Spleen (tissue), 13 donors: ENCODE measurements at places on chromosomes 11 and 22. TPM values are rescaled to one million over a fixed set of nuclear protein-coding genes. Genes with fewer than 3 reads are reported as not detected.

The SPA17 gene
- 3.6 TPM for polyA plus RNA-seq

The ADAMTS8 gene
- 1.1 TPM for polyA plus RNA-seq

The LRP5 gene
- polyA plus RNA-seq: 5.6 TPM

DNA sequence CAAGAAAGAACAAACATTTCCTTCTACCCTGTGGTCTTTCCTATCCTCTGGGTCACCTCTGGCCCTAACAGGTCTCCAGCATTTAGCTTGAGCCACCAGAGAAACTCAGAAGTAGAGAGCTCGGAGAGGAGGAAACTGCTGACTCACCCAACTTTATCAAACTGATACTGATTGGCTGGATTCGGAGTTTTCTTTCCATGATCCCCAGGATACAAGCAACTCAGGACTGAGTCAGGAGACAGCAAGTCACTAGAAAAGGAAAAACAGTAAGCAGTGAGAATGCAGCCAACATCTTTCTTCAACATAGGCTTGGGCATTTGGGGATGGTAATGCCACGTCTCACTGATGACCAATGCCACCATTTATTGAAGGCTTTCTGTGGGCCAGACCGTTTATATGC lies 32.7 kb downstream of the THOC5 start:
- no peak overlapping the region for H3K4me3 ChIP-seq
- no peak for DNase-seq
- no peak overlapping the region for H3K27ac ChIP-seq
- H3K4me1 ChIP-seq: no peaks in the 10 kb centered on the region
- peaks cover 100% of the 10 kb centered on the region for H3K36me3 ChIP-seq
- H3K27me3 ChIP-seq: no peaks in the 10 kb centered on the region

DNA sequence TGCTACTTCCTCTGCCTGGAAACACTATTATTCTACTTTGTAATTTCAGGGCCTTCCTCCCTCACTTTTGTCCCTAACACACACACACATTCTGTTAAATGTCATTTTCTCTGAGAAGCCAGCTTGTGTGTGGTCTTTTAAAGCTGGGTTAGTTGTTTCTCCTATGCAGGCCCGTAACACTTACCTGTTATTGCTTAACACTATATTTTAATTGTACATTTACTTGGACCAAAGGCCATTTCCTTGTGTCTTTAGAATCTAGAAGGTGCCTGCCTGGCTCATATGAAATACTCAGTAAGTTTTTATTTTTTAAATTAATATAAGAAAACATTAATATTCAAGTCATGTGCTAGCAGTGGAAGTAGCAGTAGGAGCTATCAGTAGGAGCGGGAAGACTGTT lies 30.6 kb downstream of the FAR1 start:
- H3K27ac ChIP-seq: no peak overlapping the region
- H3K4me3 ChIP-seq: no peak overlapping the region
- H3K27me3 ChIP-seq: no peaks in the 10 kb centered on the region
- no peaks in the 10 kb centered on the region for H3K4me1 ChIP-seq
- DNase-seq: no peak
- H3K36me3 ChIP-seq: no peaks in the 10 kb centered on the region

DNA sequence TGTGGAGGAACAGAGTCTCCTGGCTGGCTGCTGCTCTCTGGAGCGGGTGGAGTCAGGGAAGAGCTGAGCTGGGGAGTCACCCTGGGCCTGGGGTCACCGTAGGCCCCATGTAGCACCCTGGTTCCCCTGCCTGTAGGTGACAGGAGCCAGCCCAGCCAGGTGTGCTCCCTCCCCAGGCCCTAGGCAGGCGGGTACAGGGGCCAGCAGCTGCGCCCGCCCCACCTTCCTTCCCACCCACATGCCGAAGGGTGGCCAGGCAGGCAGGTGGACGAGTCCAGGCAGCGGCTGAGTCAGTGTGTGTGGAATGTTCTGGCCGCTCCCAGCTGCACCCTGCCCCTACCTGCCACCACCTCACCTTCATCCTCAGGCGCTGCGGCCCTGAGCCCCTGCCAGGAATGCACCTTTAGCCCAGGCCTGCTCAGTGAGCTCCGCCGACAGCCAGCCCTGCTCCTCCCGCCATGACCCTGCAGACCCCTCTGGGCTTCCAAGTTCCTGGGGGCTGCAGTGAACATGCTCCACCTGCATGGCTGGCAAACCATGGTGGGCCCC lies 654 bp upstream of the SYT8 start:
- H3K4me3 ChIP-seq: no peak overlapping the region
- DNase-seq: peak; percentile 73
- H3K4me1 ChIP-seq: peaks cover 35% of the 10 kb centered on the region
- no peaks in the 10 kb centered on the region for H3K27me3 ChIP-seq
- no peaks in the 10 kb centered on the region for H3K36me3 ChIP-seq
- no peak overlapping the region for H3K27ac ChIP-seq
